ENCODE measurements at places on chromosomes 7 and 10. TPM values are rescaled to one million over a fixed set of nuclear protein-coding genes. Genes with fewer than 3 reads are reported as not detected.

PRPS1L1 gene
- total RNA-seq, result not detected

CLEC2L gene
- 10.0 TPM for total RNA-seq

ANXA8L1 gene
- total RNA-seq, result not detected

CALML3 gene
- total RNA-seq, result not detected

UCN3 gene
- not detected for total RNA-seq

TBXAS1 gene
- total RNA-seq, result 22.4 TPM

SEMA3E gene
- total RNA-seq, result 16.3 TPM

NRF1 gene
- total RNA-seq, result 17.1 TPM

SYT15 gene
- 1.1 TPM for total RNA-seq

CPA1 gene
- not detected for total RNA-seq

ATP5MK gene
- 647 TPM for total RNA-seq

CHST15 gene
- total RNA-seq, result 29.9 TPM

RADIL gene
- total RNA-seq, result 6.1 TPM

GRCh38 chr10:35925493-35925892 is 283.4 kb upstream of the FZD8 start:
- DNase-seq, result no peak

DNA sequence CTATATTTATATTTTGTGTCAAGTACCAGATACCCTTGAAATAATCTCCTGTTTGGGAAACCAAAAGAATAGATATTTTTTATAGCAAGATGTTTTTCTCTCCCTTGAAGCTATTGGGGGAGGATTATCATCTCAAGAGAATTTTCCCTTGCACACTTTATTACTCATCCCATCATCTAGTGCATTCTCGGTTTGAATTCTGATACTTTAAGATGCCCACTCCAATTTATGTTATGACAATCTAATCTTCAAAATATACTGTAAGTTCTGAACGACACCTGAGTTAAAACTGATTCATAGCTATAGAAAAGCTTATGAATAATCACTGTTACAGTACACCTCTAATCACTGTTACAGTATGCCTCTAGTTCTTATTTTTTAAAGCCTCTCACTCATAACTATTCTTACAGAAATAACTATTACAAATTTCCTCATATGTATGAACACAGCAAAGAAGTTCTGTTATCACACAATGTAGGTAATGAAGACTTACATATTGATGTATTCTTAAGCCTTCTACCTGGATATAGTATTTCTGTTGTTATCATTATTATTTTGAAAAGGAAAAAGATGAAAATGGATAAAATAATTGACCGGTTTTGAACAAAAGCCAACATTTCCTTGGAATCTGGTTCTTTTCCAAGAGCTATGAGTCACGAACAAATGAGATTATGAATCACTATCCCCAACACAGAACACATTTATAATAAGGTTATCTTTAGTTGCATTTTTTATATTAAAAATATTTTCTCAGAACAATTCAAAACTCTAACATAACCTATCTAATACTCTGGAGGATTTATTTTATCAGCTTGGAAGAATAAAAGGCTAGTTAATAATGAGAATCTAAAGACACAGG is 72.3 kb upstream of the FAM13C start:
- no peak for DNase-seq

DNA sequence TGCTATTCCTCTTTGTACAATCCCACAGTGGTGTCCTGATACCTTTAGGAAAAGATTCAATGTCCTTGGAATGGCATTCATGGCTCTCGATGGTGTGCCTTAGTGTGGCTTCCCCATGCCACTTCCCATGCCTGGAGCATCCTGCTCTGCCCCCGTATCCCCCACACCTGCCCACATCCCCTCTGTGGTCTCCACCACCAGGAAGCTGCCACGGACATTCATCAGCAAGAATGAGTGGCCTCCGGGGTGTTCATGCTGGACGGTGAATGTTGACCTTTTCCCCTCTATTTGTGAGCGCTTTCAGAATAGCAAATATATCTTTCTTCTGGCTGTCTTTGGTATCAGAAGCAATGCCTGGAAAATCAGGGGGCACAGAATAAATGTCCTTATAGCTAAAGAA is 262.0 kb upstream of the NRP1 start:
- DNase-seq, result no peak

DNA sequence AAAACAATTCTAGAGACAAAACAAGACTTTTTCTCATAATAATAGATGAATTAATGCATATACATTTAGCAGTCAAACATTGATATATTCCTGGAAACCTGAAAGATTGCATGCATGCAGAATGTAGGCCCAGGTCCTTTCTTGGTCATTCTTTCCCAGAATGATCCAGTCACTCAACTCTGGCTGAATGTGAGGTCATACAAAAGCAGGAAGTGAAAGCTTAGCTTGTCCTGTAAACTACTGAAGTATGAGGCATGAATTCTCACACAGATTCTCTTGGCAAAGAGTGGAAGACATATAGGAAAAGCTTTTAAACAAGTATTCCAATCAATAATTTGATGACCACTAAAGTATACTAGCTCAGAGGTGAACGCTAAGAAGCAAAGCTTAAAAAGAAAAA is 253.9 kb downstream of the PPP1R3A start:
- no peak for DNase-seq

GRCh38 chr7:79185605-79186004 is 267.9 kb downstream of the MAGI2 start:
- DNase-seq, result no peak

DNA sequence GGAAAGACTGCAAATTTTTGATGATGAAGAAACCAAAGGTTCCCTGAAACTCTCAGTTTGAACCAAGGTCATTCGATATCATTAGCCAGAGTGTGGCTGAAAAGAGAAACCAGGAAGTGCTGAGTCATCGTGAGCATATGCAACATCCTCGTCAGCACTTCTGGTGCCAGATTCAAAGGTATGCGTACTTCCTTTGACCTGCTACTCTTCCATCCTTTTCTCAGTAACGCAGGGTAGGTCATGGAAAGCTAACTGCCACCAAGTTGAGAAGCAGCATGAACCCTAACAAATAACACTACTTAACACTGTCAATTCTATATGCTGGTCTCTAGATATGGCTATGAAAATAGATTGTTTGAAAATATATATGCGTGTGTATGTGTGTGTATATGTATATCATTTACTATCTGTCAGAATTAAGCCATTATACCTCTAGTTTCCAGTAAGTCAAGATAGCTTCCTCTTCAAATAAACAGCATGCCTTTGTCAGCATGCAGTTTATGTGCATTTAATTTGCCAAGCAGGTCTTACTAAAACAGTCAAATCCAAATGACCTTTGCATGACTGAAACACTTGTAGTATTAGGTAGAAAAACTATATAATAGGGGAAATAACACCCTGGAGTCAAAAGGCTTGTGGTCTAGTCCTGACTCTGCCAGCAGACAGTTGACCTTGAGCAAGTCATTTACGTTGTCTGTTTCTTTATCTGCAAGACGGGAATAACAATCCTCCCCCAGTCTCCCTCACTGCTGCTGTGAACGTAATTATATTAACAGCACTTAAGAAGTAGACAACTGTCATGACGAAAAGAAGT is 26.4 kb downstream of the CDK6 start:
- peak; percentile 79 for DNase-seq

GRCh38 chr10:13078912-13079775 is 20.8 kb upstream of the OPTN start:
- DNase-seq, result no peak

DNA sequence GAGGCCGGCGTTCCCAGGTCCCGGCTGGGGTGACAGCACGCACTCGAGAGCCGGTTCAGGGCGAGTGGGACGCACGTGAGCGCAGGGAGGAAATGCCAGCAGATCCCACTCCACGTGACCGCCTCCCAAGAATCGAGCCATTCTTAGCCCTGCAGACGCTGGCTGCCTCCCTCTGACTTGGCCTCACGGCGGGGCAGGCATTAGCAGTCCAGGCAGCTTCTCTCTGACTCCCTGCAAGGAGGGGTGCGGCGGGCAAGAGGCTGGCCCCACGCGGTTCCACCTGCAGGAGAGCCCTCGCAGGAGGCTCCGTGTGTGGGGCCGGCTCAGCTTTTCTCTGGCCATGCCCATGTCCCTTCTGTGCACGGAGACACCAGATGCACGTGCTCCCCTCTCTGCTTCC is 10.1 kb downstream of the GPR146 start:
- peak; percentile 86 for DNase-seq

GRCh38 chr7:14850039-14850438 is 52.5 kb downstream of the DGKB start:
- DNase-seq, result no peak

DNA sequence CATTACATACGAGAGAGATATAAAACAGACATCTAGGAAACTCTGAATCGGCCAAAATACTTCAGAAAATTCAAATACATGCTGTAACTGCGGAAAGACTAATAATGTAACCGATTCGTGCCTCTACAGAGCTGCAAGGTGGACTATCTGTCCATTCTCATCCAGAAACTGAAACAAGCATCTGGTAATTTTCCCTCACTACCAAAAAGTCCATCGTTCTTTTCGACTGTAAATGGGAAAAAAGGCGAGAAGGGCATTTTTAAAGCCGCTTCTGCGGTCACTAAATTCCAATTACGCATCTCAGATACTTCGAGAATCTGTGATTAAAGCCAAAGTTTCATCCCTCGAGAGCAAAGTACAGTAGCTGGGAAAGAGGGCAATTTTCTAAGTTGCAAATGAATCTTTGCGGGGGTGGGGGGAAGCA is 1.3 kb downstream of the OGA start:
- DNase-seq, result no peak

GRCh38 chr7:36732806-36733205 is 8.5 kb upstream of the AOAH start:
- DNase-seq, result no peak

- no peak for DNase-seq
These were observed 84.7 kb downstream of the AUTS2 start for GRCh38 chr7:69683002-69683401.

GRCh38 chr10:94760586-94761178 is 1.8 kb upstream of the CYP2C19 start:
- no peak for DNase-seq

GRCh38 chr7:67983486-67983885 is 986.9 kb downstream of the TYW1 start:
- no peak for DNase-seq

DNA sequence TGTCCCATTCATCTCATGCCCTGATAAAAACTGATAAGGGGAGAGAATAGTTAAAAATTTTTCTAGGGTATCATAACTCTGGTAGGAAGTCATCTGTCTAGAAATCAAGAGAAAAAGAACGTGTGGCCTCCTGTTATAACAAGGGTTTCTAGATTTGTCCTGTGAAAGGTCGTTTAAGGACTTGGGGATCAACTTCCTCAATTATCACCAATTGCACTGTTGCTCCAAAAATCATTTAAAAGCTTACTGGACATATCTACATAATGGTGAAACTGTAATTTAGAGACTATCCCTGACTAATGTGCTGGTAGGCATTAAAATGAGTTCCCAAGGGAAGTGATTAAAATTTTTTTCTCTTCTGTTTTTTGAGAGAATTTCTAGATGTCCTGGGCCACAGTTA is 58.2 kb downstream of the GPR141 start:
- no peak for DNase-seq

DNA sequence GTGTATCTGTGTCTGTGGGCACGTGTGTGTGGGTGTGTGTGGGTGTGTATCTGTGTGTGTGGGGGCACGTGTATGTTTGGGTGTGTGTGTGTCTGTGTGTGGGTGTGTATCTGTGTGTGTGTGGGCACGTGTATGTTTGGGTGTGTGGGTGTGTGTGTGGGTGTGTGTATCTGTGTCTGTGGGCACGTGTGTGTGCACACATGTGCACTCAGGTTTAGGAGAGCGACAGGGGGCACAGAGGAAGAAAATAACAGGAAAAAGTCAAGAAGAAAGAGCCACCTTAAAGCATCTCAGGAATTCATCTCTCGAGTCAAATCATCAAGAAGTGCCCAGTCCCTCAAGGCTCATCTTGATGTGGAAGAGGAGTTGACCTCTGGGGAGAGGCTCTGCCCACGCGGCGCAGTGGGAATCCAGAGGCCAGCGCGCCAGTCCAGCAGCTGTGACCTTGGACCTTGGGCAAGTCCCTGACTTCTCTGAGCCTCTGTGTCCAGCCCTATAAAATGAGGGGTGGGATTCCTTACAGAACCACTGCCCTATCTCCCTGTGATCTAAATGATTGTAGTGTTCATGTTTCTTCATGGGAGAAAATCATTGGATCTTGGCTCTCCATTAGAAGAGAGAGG is 147.8 kb downstream of the RGS10 start:
- no peak for DNase-seq

DNA sequence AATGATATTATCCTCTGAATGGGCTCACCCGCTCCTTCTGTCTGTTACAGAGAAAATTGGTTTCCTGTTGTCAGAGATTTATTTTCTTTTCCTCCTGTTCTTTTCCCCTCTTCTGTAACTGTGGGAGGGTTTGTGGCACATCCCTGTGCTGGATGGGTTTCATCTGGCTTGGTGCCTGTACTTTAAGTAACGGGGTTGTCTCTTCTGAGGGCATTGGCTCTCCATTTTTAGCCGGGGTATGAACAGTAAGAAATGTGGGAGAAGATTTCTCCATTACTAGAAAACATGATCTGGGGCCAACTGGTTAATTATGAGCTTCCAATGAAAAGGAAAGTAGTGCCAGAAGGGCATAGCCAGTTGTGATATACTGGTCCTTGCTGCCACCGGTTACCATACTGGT is 142.6 kb downstream of the SND1 start:
- no peak for DNase-seq

- peak; percentile 26 for DNase-seq
These were observed 78.6 kb upstream of the PITRM1 start for GRCh38 chr10:3251172-3251571.

DNA sequence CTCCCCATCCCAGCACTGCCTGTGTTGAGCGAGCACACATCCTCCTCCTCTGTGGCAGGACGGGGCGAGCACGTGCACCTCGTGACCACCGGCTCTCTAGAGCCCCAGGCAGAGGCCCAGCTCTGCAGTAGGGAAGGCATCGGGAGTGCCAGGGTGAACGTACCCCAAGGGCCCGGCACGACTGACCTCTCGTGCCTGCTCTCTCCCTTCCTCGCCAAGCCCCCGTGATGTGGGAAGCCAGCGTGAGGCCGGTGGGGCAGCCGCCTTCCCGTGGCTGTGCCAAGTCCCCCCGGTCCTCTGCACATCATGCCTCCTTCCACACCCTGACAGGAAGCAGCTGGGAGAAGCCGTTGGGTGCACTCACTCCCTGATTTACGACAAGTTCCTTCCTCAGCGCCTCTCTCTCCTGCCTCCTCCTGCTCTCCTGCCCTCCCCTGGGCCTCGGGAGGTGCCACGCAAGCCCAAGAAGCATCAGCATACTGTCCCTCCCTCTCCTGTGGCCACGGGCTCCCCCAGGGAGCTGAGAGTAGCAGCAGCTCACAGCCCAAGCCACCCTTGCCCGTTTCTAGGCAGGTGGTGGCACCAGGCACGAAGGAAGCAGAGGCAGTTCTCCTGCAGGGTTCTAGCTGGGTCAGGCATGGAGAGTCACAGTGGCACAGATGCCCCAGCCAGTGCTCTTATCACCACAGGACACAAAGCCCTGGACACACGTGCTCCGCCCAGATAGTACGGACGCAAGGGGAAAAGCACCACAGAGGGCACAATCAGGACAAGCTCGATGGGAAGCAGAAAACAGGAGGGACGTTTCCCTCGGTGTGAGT is 47.0 kb downstream of the AMZ1 start:
- DNase-seq, result peak; percentile 89

- peak; percentile 28 for DNase-seq
These were observed 22.4 kb upstream of the ZMIZ1 start for GRCh38 chr10:79046326-79046725.
